ENCODE measurements at places on chromosomes 7 and 10.

GRCh38 chr10:68938117-68938516 lies 17.9 kb upstream of the DDX21 start:
- DNase-seq, result no peak

- DNase-seq, result no peak
Measured at GRCh38 chr10:66983475-66983818, 57.6 kb downstream of the LRRTM3 start.

DNA sequence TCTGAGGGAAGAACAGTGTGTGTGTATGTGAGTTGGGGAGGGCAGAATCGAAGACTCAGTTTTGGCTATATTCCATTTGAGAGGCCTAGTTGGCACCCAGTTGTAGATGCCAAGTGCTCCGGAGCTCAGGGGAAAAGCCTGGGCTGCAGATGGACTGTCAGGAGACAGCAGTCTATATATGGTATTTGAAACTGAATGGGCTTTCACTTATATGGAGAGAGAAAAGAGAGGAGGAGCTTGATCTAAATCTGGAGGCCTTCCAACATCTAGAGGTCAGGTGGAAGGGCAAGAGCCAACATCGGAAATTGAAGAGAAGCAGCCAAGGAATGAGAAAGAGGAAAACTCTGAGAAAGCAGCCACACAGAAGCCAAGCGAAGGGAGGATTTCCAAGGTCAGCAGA lies 350.8 kb upstream of the BMPER start:
- DNase-seq, result no peak

GRCh38 chr7:74083928-74084721 lies 521 bp downstream of the LIMK1 start:
- no peak for DNase-seq

- no peak for DNase-seq
Measured at GRCh38 chr7:48094861-48095293, 5.8 kb downstream of the UPP1 start.

- no peak for DNase-seq
Measured at GRCh38 chr10:62759599-62760175, 44.8 kb upstream of the ADO start.

DNA sequence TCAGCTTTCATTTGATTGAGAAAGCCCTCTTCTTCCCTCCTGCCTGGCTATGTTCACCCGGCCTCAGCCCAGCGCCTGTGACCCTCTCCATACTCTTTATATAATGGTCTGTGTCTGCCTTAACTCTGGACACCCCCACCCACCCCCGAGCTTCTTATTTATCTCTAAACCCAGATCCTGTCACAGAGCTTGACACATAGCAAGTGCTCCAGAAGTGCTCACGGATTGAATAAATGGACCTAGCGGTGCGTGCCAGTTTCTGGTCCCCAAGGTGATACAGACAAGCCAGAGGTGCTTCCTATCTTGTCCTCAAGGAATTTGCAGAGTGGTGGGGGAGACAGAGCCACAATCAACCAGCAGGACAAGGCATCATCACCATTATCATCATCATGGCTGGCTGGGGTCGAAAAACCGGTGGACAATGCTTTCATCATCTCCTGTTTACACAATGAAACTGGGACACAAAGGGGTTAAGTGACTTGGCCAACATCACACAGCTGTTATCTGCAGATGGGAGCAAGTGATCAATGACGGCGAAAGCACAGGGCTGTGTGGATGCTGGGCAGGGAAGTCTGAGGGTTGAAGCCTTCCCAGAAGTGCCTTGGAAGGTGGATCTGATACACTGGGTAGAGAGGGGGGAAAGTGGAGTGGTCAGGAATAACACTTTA lies 2.2 kb upstream of the LOXL4 start:
- no peak for DNase-seq

- DNase-seq, result no peak
Measured at GRCh38 chr10:60098677-60099601, 192.6 kb upstream of the CCDC6 start.

GRCh38 chr10:111079781-111080180 lies 3.0 kb downstream of the ADRA2A start:
- no peak for DNase-seq

- no peak for DNase-seq
Measured at GRCh38 chr7:88835147-88835728, 39.7 kb upstream of the TEX47 start.

DNA sequence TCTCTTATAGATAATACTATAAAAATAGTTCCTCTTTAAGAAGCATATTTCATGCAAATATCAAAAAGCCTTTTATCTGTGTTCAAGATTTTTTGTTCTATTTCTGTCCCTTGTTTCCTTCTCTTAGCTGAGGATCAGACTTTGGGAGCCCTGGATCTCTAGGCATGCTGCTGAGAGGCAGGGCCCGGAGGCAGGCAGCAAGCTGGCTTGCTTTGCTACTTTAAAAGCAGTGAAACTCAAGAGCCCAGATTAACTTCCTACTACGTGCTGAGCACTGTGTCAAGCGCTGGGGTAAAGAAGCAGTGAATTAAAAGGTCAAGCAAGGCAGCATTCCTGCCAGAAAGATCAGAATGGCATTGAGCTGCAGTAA lies 31.0 kb upstream of the ARID5B start:
- no peak for DNase-seq

GRCh38 chr7:44140341-44140740 lies 791 bp downstream of the MYL7 start:
- DNase-seq, result no peak

GRCh38 chr7:20816372-20816959 lies 29.8 kb upstream of the SP8 start:
- DNase-seq, result no peak

GRCh38 chr10:25604591-25604990 lies 329.4 kb upstream of the MYO3A start:
- DNase-seq, result no peak

DNA sequence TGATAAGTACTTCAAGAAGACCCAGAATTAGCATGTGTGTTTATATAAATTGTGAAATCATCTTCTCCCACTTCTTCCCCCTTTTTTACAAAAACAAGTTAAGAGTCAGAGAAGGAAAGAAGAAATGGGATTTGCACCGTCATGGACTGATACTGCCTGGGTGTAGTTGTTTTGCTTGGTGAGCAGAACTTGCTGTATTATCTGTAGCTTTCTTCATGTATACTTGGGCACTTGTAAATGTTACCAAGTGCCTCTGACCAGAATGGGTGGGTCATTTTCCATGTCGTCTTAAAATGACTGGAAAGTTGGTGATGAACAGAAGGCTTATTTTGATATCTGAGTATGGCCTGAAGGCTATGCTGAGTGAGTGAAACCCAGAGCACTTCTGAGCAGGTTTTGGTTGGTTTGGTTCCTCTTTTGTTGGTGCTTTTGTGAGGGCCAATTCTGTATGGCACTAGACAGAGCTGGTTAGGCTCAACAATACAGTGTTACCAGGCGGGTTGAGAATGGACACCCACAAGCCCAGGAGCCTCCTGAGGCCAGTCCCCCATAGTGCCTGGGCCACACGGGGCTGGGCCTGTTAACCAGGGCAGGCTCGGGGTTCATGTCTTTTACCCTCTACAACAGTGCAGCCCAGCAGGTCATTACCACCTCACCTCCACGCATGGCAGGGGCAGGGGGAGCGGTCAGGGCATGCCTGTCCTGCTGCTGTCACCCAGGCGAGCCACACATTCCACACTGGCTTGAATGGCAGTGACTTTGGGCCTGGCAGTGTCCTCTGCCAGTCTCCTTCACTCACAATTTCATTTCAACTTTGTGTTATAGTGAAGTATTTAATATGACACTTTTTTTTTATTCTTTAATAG lies 115.1 kb downstream of the CCNY start:
- DNase-seq, result no peak

DNA sequence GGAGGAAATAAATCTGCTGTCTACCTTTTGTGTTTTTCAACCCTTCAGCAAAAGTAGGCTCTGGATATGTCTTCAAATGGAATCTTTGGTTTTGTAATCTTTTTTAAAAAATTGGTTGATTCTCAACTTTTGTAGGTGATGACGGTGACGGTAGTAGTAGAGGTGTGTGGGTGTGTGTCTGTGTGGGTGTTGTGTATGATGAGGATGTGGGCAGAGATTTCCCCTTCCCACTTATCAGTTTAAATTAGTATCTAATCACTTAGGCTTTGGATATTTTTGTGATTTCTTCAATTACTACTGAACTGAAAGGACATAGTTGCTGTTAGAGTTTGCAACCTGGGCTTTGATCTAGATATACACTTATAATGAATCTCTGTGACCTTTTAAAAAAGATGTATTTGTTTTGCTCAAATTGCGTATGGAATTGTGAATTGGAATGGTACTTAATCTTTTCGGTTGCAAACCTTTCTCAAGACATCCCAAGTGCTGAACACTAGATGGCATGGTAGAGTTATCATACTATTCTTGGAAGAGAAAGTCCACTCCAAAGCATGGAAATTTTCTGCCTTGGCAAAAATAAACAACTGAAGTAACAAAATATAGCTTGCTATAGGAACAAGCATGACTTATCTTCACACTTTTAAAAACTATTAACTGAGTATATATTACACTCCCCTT lies 51.9 kb upstream of the A1CF start:
- no peak for DNase-seq

DNA sequence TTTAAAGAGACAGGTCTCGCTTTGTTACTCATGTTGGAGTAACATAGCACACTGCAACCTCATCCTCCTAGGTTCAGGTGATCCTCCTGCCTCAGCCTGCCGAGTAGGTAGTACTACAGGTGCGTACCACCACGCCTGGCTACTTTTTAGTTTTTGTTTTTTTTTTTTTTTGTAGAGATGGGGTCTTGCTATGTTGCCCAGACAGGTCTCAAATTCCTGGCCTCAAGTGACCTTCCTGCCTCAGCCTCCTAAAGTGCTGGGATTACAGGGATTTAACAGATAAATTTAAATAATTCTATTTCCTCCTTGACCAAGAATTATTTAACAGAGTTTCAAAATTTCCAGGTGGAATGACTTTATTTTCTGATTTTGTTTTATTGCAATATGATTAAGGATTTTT lies 97.0 kb upstream of the OIT3 start:
- no peak for DNase-seq

DNA sequence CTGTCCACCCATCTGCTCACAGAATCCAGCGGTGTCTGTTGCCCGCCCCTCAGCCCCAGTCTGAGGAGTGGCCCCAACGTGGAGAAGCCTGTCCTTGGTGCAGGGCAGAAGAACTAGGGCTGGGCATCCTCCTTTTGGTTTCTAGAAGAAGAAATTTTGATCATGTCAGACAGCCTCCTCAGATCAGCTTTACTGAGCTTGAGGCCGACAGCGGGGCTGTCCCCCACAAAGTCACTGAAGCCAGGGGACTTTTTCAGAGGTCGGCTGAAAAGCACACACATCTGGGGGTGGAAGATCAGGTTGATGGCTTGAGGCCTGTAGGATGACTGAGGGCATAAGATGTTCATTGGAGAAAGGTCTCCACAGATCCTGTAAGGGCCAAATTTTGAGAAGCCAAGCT lies 767.9 kb downstream of the GRID1 start:
- no peak for DNase-seq

- DNase-seq, result no peak
Measured at GRCh38 chr10:71374481-71375233, 22.1 kb upstream of the CDH23 start.

DNA sequence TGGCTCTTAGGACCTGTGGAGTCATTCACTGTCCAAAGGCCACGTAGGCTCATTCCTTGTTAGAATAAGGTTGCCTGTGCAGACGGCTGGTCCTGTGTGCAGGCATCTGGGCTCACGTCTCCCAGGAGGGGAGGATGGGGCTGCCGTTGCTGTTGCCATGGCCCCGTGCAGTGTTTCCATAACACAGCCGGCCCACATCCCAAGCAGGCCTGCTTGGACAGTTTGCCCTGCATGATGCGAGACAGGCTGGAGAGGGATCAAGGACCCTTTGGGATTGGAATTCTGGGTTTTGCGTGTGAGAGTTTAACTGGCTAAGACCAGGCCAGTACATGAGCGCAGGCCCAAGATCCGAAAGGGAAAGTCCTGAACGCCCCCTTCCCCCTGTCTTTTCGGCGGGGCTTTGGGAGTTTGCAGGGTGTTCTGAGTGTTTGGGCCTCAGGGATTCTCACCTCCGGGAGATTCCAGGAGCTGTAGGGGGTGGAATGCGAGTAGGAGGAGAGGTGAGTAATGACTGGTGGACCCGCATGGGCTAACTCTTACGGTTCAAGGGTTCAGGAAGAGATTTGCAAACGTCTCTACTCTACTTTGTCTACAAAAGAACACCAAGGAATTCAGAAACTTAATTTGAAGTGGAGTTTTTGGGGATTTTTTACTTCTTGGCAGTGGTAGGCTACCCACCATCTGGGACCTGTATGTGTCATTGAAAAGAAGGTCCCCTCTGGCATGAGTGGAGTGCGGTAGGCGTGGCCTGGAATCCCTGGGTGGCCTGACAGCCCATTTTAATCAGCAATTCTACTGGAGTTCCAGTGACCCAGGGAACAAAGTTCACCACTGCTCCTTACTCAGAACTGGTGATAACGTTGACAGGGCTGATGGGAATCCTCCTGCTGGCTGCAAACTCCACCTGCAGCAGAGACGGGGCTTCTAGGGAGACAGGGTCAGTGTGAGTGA lies 125.4 kb downstream of the ITIH5 start:
- DNase-seq, result no peak

GRCh38 chr10:131930150-131930549 lies 29.3 kb downstream of the PPP2R2D start:
- DNase-seq, result no peak
